ENCODE measurements at places on chromosomes 2 and 18.

GRCh38 chr18:23853448-23854195, 160.9 kb upstream of the TTC39C start:
- DNase-seq = no peak

DNA sequence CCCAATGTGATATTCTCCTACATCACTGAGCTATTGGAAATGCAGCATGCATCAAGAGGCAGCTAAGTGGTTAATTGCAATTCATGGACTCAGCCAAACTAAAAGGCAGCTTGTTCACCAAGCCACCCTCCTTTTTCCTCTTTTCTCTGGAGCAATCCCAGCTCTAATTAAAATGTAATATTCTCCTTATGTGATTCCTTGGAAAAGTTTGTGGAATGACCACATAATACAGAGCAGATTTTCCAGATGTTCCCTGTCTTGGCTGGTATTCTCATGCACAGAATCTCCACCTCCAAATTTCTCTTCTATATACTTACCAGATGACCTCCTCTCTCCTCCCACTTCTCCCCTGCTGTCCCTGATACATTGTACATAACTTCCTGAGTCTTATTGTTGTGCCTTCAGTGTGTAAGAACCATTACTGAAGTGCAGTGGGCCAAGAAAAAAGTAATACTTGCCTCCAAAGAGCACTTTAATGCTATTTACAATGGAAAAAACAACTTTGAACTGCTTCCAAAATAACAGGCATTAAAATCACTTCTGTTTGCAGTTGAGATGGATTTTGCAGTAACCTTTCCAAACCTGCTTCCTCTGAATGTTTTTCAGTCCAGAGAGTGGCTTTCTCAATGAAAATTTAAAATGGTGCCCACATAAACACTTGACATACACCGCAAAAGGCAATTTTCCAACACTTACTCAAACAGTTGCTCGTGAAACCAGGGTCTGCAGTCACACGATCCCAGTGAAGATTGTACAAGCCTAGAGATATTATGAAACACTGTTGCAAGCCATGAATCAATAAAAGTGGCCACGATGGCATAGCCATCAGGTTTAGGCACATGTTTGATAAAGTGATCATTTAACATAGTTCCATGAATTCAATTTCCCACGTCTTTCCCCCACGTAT, 258.0 kb downstream of the MTX2 start:
- DNase-seq = no peak

DNA sequence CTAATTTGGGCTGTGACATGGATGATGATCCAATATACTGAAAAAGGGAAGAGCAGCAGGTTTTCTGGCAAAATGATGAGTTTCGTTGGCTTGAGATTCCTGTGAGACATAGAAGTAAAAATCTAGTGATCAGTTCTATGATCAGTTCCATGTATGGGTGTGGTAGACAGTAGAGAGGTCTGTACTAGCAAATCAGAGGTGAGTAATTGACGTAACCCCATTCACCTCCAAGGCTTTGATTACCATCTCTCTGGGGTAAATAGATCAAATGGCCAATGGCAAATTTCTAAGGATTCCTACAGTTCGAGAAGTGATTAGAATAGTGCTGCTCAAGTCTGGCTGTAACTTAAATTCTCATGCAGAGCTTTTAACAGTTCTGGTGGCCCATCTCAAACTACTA, 6.4 kb downstream of the ITGA4 start:
- no peak for DNase-seq

DNA sequence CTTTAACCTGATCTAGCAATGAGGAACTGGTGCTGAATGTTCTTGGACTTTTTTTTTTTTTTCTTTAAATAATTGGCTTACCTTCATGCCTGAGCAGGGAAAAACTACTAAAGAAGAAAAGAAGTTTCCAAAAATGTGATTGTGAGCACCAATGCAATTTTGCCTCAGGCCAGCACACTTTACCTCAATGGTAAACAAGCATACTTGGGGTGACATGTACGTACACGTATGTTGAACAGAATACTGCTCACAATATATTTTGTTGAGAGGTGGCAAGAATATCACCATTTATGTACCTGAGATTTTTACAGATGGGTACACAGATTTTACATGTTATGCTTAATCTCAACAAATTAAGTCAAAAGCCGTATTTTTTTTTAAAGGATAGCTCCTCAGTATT, 144.3 kb downstream of the FIGN start:
- no peak for DNase-seq

GRCh38 chr2:104840893-104841585, 12.9 kb upstream of the POU3F3 start:
- no peak for DNase-seq

GRCh38 chr2:144082777-144083176, 437.1 kb downstream of the ZEB2 start:
- DNase-seq = no peak

- no peak for DNase-seq
Observed at GRCh38 chr2:9992427-9993187, 41.1 kb downstream of the GRHL1 start.

DNA sequence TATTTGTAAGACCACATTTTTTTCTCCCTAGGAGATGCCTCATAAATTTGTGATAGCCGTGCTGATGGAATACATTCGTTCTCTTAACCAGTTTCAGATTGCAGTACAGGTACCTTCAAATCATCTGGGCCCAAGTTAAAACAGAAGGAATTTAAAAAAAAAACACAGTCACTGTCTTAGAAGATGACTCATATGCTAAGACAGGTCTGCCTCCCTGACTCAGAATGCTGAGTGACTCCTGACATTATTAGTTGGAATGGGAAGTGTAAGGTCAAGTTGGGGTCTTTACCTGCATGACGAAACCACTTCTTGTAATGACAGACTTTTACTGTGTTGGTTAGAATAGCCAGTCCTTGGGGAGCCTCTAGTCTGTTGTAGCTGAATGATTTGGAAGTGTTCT, 26.3 kb downstream of the RMC1 start:
- no peak for DNase-seq

- DNase-seq = peak; percentile 9
Observed at GRCh38 chr2:169362118-169362893, at the start of gene LRP2. Gene LRP2, minus strand, starts transcription at chr2:169362534. Its CDS starts 135 bp downstream, at chr2:169362399.

DNA sequence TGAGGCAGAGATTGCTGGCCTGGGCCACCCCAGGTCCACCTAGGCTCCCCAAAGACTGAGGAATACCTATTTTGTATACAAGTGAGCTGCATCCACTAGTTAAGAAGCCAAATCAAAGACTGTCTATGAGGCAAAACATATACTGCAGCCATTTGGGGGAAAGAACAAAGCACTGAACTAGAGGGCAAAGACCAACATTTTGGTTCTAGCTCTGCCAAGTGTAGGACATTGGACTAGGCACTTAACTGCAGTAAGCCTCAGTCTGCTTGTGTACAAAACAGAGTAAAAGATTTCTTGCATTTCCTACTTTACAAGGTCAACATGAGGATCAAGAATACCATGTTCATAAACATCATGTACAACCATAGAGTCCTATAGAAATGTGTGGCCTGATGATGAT, 94.8 kb upstream of the CYP1B1 start:
- no peak for DNase-seq

DNA sequence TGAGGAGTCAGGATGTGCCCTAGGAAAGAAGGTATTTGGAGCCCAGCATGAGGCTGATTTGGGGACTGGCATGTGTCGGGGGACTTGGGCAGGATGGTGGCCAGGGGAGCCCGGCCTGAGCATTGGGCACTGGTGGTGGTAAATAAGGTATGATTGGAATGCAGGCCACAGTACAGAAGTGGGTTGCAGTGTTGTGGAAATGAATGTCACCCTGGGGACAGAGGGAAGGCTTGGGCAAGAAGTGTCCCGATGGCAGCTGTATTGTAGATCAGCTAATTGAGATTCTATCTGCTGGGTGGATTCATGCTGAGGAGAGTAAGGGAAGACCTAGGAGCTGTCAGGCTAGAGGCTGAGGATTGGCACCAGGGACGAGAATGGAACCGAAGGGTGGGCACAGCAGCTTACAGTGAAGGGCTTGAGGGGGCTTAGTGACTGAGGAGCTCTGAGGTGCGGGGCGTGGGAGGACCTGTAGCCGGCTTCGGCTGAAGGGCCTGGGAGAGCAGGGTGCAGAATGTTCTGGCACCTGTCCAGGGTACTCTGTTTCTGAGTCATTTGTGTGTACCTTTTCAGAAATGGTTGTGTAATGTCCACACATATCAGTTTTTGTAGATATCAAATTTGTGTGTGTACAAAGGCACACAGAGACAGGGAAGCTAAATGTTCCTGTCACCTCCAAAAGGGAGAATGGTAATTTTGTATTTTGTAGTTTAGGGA, 170.2 kb downstream of the PRKCE start:
- no peak for DNase-seq

GRCh38 chr2:21372654-21373053, 248.9 kb downstream of the TDRD15 start:
- no peak for DNase-seq

DNA sequence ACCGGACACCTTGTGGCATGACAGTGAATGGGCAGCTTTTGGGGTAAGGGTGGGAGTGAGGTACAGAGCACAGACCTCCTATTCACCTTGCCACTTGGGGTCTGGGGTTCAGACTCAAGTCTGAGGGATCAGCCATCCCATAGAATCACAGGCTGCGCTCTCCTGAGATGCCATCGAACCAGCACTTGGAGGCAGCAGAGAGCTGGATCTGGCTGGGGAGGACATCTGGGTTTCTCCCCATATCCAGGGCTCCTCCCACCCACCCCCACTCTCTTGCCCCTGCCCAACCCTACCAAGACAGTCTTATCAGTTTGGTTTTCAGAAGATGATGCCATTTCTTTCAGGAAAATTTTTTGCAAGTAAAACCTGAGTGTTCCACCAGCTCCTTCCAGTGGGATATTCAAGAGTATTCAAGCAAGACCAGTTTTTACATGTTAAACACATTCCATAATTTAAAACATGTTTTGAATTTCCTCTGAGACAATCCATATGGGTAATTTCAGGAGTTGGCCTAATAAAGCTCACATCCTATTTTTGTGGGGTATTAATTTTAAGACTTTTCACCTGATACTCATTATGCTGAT, 29.2 kb upstream of the TEX44 start:
- no peak for DNase-seq

- DNase-seq = no peak
Observed at GRCh38 chr2:225768741-225769140, 369.2 kb downstream of the NYAP2 start.

DNA sequence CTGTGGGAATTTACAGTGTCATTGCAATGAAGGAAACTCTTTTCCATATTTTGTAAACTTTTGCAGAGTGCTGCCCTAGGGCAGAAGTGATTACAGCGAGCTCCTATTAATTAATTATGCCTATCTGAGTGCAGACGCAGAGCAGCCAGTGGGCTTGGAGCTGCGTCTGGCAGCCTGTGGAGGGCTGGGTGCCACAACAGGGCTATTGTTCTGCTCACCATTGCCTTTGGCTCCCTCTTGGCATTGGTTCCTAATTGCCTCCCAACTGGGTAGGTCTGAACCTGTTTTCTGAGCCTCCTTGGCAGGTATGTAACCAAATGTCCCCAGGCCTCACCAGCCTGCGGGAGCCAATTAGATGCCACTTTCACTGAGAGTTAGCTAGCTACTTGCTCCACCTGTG, 25.6 kb upstream of the ITGB6 start:
- DNase-seq = no peak

DNA sequence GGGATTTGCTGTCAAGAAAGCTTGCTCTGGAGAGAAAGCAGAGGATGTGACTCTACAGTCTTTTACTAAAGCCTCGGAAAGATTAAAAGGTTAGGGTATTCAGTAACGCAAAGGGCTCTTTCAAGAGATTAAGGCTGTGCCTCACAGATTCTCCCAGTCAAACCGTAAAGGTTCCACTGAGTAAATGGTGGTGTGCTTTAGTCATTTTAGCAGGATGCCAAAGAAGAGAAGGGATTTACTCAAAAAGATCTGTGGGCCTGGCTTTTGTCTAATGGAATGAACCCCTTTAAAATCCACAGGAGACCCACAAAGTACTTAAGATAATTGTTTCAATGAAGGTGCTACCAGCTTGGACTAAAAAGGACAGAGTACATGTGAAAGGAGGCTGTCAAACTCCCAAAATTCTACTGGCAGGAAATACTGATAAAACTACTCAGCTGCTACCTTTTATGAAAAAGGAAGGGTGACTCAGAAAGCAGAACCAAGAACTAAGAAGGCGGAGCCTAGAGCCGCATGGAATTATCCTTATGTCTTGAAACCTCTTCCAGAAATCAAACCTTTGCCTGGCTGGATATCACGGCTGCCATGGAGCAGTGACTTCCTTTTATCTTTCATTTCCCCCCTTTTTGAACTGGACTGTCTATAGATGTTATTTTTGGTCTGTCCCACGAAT, 670.2 kb upstream of the ZEB2 start:
- no peak for DNase-seq

DNA sequence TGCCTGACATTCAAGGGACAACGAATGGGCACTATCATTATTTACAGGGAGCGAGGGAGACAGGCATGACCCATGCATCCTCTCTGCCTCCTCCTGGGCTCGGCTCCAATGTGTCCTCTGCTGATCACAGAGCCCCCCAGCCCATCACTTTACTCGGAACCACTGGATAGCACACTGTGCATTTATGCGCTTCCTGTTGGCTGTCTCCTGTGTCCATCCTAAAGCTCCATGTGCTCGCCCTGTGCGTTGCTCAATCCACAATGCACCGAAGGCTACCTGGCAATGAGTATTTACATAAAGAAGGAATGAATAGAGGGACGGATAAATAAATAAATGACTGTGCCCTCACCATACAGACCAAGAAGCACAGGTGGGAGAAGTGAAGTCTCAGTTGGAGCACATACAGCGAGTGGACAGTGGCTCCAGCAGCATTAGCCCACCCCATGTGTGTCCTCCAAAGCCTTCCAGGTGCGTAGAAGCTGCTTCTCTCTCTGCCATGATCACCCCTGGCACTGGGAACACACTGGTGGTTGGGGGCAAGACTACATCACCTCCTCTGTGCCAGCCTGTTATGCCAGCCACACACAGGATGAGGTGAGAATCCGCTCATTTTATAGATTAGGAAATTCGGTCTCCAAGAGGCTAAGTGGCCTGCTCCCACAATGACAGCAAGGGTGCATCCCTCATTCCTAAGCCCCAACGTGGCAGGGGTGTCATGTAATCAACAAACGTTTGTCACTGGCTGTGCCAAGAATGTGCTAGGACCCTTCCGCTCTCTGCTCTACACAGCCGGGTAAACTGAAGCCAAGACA, 2.3 kb upstream of the GDF7 start:
- DNase-seq = no peak

DNA sequence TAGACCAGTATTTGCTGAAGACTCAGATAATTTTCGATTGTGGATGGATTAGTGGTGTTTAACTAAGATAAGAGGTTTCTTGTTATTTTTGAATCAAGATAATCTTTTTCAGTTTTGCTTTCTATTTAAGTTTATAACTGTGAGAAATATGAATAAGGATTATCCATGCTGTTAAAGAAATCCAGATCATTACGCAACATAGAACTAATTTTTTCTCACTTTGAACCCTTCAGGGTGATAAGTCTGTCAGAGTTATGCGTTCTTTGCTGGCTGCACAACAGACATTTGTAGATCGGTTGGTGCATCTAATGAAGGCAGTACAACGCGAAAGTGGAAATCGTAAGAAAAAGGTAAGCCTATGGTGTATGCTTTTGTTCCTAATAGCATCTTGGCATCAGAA, 74.1 kb downstream of the PIK3C3 start:
- DNase-seq = no peak

- DNase-seq = no peak
Observed at GRCh38 chr18:63267975-63268721, 51.4 kb downstream of the BCL2 start.
